ENCODE measurements at places on chromosomes 3 and 15. TPM values are rescaled to one million over a fixed set of nuclear protein-coding genes. Genes with fewer than 3 reads are reported as not detected.

The KLF15 gene
- 22.9 TPM for total RNA-seq

The TMEM108 gene
- total RNA-seq, result 0.91 TPM

The MAGEL2 gene
- 0.06 TPM for total RNA-seq

The FOXB1 gene
- not detected for total RNA-seq

The CD80 gene
- 1.2 TPM for total RNA-seq

The CLDN16 gene
- 27.3 TPM for total RNA-seq
